ENCODE measurements at places on chromosomes 3 and 15. TPM values are rescaled to one million over a fixed set of nuclear protein-coding genes. Genes with fewer than 3 reads are reported as not detected.

Gene ANKRD34C
- not detected for total RNA-seq

Gene C2CD4B
- total RNA-seq: 33.0 TPM

Gene BLM
- 9.8 TPM for total RNA-seq

Gene SFMBT1
- 1.3 TPM for total RNA-seq

Gene DOCK3
- total RNA-seq: 0.15 TPM

Gene RETNLB
- not detected for total RNA-seq

Gene ASB14
- not detected for total RNA-seq

Gene CDHR4
- not detected for total RNA-seq

Gene MYLK
- total RNA-seq: 92.5 TPM

Gene PTH1R
- not detected for total RNA-seq

Gene IMPG2
- 0.07 TPM for total RNA-seq

Gene PYGO1
- 0.53 TPM for total RNA-seq

Gene HTR3C
- not detected for total RNA-seq

Gene NTRK3
- not detected for total RNA-seq

Gene EAF1
- total RNA-seq: 14.3 TPM

Gene SEC22C
- total RNA-seq: 110 TPM

Gene CFAP100
- not detected for total RNA-seq

Gene TADA3
- 63.8 TPM for total RNA-seq

Gene FBXW12
- total RNA-seq: not detected

Gene GP9
- total RNA-seq: 0.53 TPM

Gene GNAT1
- not detected for total RNA-seq
